ENCODE measurements at places on chromosomes 16 and 17.
A peak's percentile ranks its signal among the peaks of the same experiment; 100 is the strongest.

GRCh38 chr17:72455562-72455961 is 334.7 kb downstream of the SOX9 start:
- DNase-seq, result no peak

DNA sequence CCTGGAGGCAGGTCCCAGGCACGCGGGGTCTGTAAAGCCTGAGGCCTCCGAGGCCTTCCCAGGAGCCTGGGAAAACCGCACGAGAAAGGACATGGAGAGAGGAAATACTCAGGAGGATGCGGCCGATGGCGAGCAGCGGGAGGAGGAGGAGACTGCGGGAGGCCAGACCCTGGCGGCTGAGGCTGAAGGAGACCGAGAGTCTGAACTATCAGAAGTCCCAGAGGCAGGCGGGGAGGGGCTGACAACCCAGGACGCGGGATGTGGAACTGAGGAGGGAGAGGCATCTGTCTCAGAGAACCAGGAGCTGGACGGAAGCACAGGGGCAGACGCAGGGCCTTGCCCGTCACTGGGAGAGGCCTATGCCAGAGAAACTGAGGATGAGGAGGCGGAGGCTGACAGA is 2.4 kb downstream of the APOBR start:
- no peak for DNase-seq

DNA sequence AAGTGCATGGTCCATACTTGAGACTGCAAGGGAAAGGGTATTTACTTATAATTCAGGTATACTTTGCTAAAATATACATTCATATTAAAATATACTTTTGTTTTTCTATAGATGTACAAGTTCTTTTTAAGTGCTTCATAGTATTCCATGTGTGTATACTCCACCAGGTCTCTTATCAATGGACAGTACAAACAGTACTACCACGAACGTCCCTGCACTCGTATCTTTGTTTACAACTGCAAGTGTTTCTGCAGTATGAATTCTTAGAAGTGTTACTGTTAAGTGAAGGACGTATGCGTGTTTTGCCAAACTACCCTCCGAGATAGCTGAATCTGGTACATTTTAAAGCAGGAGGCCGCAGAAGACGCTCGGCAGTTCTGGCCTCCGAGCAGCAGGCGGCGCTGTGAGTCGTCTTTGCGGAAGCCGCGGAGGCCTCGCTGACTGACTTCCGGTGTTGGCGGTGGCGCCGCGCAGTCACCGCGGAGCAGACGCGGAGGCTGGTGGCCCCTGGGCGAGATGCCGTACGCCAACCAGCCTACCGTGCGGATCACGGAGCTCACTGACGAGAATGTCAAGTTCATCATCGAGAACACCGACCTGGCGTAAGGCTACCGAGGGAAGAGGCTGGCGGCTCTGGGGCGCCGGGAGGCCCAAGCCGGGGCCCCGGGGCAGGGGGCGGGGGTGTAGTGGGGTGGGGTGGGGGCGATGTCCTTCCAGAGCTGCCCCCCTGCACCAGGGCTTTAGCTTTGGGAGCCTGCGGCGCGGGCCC is at the start of gene POLR2C:
Gene POLR2C, plus strand, starts transcription at position 471 of the 769 bp plus-strand sequence. Its CDS starts 46 bp downstream, at position 517.
- no peak for DNase-seq

GRCh38 chr16:3793161-3793576 is 75.8 kb upstream of the TRAP1 start:
- DNase-seq, result no peak

GRCh38 chr16:49548325-49548970 is 174.8 kb downstream of the C16orf78 start:
- no peak for DNase-seq

DNA sequence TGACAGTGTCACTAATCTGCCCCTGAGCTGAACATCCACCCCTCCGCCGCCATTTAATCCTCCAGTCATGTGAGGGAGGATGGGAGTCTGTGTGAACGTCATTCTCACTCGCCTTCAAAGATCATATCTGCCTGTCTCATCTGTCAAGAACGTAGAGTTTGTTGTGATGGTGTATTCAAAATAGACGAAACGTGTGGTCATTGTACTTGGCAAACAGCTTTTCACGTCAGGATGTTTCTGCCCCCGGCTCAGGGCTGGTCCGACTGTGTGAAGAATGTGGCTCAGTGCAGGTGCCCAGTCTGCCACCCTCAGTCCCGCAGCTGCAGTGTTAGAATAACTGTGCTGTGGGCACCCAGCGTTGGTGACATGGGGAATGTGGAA is 148.0 kb downstream of the KCNJ12 start:
- no peak for DNase-seq

DNA sequence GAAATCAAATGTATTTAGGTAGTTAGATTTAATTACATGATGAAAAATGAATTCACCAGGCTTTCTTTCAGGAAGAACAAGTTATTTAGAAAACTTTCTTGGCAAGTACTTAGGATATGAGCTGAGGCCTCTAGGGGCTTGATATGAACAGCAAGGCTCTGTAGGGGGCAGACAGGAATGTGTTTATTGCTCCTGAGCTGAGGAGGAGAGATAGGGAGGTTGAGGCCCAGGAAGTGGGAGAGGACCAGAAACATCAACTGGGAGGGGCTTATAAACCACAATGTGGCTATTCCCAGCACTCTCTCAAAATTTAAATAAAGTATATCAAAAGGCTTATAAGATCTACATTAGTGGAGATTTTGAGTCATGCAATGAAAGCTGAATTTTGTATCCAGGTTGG is 154.0 kb upstream of the MAF start:
- DNase-seq, result no peak

DNA sequence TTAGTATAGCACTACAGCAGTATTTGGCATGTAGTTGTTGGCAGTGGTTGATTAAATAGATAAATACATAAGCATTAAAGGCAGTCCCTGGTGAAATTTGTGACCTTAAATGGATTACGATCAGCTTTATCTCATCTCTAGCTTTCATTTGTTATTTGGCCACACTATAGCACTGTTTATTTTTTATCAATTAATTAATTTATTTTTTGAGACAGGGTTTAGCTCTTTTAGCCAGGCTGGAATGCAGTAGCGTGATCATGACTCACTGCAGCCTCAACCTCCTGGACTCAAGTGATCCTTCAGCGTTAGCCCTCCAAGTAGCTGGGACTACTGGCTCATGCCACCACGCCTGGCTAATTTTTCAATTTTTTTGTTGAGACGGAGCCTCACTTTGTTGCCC is 18.7 kb upstream of the ARHGAP17 start:
- DNase-seq, result no peak

DNA sequence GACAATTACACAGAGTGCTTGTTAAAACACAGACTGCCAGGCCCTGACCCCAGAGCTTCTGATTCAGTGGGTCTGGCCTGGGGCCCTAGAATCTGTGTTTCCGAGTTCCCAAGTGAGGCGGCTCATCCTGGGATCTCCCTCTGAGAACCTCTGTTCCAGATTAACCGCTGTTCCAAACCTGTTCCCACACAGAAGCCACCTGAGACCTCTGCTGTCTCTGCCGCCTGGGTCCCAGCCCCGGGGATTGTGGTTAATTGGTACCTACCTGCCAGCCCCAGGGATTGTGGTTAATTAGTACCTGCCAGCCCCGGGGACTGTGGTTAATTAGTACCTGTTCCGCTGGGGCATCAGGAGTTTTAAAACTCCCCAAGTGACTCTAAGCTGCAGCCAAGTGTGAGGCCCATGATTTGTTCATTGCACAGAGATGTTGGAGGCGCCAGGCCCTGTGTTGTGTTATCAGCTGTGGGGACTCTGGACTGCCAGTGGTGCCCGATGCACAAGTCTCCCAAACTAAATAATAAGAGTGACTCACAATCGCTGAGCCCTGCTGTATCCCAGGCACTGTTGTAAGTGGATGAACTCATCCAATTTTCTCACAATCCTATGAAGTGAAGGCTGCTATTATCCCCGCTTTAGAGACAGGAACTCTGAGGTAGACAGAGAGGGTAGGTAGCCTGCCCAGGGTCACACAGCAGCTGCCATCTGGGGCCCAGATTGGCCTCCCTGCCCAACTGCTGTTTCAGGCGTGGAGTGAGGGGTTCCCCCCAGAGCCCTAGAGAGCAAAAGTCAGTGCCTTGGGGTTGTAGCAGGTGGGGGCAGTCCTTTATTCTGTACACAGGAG is 219.7 kb downstream of the IRF8 start:
- DNase-seq, result no peak

- DNase-seq, result no peak
Measured at GRCh38 chr17:42553161-42553818, 567 bp downstream of the HSD17B1 start.

GRCh38 chr17:2815781-2816185 is 19.5 kb downstream of the RAP1GAP2 start:
- DNase-seq, result no peak

DNA sequence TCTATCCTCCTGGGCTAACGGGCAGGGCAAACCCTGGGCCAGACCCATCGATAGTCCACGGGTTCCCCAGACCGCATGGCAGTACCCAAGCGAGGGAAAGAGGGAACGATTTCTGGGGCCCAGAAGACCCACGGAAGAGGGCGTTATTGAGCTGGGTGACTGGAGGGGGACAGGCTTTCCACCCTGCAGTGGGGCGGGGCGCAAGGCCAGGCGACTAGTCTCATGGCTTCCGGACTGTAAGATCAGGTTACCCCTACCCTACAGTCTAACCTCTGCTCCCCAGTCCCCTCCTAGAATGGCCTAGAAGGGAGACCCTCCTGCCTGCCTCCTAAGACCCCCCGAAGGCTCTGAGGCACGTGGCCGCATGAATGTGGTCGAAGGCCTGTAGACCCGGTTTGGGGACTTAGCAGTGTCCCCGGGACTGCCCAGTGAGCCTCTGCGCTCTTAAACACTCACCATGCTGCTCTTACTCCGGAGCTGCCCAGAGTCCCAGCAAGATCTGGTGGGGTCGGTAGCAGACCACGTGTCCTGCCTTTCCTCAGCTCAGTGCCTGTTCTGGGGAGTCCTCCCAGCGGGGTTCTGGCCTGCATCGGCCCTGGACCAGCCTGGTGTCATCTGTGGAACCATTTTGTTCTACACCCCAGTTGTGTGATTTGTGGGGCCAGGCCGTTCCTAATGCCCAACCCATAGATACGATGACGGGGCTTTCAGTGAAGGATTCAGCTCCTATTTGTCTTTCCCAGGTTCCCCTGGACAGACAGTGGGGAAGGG is 13.2 kb upstream of the AURKB start:
- no peak for DNase-seq

GRCh38 chr16:15576960-15577958 is 65.7 kb downstream of the MARF1 start:
- DNase-seq, result no peak

GRCh38 chr17:73300392-73300791 is 11.4 kb downstream of the CDC42EP4 start:
- DNase-seq, result no peak

DNA sequence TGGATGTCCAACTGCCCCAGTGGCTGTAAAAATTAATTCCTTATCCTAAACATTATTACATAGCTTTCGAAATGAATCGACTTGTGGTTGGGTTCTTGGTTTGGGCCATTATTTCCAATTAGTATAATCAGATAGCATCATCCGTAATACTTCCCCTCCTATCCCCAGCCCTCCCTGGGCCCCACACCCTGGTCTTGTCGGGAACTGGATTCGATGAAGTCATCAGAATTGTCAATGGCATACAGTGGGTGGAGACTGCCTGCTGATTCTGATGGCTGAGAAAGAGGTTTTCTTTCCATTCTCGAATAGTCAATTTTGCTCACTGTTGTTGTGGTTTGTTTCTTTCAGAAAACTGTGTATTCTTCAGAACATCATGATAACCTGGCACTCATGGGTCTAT is 395.1 kb downstream of the SEC14L1 start:
- DNase-seq, result no peak

GRCh38 chr16:26645614-26646013 is 421.1 kb upstream of the C16orf82 start:
- peak; percentile 9 for DNase-seq

GRCh38 chr16:69424935-69425784 is 741 bp downstream of the CYB5B start:
- no peak for DNase-seq

GRCh38 chr17:78997231-78997741 is 12.3 kb downstream of the CANT1 start:
- no peak for DNase-seq

GRCh38 chr16:12191102-12191501 is 214.6 kb downstream of the SNX29 start:
- DNase-seq, result no peak

DNA sequence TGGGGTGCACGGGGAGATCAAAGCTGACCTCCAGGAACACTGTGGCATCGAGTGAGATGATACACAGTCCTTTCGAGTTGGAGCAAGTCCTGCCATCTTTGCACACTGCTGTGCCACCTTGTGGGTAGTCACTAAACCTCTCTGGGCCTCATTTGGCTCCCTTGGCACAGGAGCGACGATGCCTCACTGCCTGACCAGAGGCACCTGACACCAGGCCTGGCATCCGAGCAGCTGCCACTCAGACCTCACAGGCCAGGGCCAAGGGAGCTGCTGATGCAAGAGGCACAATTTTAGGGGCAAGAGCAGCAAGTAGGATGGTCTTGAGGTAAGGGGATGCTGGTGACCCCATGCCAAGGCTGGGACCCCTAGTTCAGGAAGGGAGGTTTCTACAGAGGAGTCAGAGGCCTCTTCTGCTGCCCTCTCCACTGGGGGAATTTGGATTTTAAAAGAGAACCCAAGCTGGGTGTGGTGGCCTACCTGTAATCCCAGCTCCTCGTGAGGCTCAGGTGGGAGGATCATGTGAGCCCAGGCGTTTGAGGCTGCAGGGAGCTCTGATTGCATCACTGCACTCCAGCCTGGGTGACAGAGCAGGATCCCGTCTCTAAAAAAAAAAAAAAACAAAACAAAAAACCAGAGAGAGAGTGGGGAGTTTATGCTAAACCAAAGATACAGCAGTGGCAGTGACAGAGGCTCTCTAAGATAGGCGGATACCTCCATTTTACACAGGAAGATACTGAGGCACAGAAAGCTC is 6.7 kb upstream of the ADGRG1 start:
- DNase-seq, result no peak

- no peak for DNase-seq
Measured at GRCh38 chr16:88196471-88197400, 186.0 kb upstream of the ZNF469 start.

DNA sequence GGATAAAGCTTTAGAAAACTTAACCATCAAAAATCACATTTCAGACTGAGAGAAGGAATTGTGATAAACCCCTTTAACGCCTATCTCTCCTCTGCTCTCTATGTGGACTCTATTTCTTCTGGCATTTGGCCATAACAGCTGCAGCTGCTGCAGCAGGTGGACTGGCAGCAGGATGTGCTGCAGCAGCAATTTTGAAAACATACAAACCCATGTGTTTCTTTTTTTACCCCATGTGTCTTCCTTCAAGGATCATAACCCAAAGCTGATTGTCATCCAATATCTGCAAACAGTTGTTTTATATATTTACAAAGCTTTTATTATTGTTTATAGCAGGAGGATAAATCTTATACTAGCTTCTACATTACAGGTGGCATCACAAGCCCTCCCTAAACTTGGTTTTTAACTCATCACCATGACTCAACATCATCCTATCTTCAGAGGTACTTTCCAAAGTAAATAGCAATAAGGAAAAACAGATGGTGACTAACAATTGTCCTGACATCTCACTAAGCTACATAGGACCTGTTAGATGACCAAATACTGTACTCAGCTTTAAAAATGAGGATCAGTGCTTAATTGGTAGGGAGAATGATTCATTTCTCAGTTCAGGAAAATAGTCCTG is 14.5 kb upstream of the KRTAP9-2 start:
- DNase-seq, result no peak

- no peak for DNase-seq
Measured at GRCh38 chr16:70391881-70392481, 45.3 kb downstream of the DDX19A start.

- no peak for DNase-seq
Measured at GRCh38 chr17:78231991-78232858, 794 bp downstream of the TMEM235 start.

- DNase-seq, result no peak
Measured at GRCh38 chr17:4074831-4075495, 67.9 kb downstream of the ZZEF1 start.

Data from iPS DF 19.7 (cell line).